ENCODE measurements at places on chromosomes 2 and 18. TPM values are rescaled to one million over a fixed set of nuclear protein-coding genes. Genes with fewer than 3 reads are reported as not detected.

Gene GALNT5
- total RNA-seq = 27.0 TPM

Gene DNAH6
- under 0.01 TPM for total RNA-seq

Gene IGFBP5
- total RNA-seq = 3.4 TPM

Gene UGT1A4
- 1.3 TPM for total RNA-seq

Gene METAP1D
- 11.9 TPM for total RNA-seq

Gene GKN1
- not detected for total RNA-seq

Gene MPPE1
- total RNA-seq = 30.5 TPM

Gene TMEM37
- total RNA-seq = 0.72 TPM

Gene HOXD9
- total RNA-seq = not detected

Gene RAX
- not detected for total RNA-seq

Gene DLGAP1
- total RNA-seq = 0.72 TPM

Gene GPR55
- total RNA-seq = under 0.01 TPM

Gene IL36G
- 41.4 TPM for total RNA-seq

Gene UCN
- 0.85 TPM for total RNA-seq

Gene PDE11A
- total RNA-seq = 0.48 TPM

Gene GAD1
- total RNA-seq = 4.9 TPM

Gene SERPINB3
- 33.7 TPM for total RNA-seq

Gene TXNL1
- 44.3 TPM for total RNA-seq

Gene MRPL30
- total RNA-seq = 34.5 TPM

Gene ALKAL2
- total RNA-seq = not detected

Gene CD8B
- total RNA-seq = 0.24 TPM

Gene PTRHD1
- 18.3 TPM for total RNA-seq

Gene ARHGAP28
- total RNA-seq = 0.21 TPM

Gene CPO
- not detected for total RNA-seq

Gene PPM1B
- total RNA-seq = 17.8 TPM

Gene SERPINB4
- total RNA-seq = 10.8 TPM

Gene FAM161A
- total RNA-seq = 1.7 TPM

Gene FER1L5
- under 0.01 TPM for total RNA-seq

Data from tracheal epithelial cell (primary cell).